ENCODE measurements at places on chromosomes 1 and 21. TPM values are rescaled to one million over a fixed set of nuclear protein-coding genes. Genes with fewer than 3 reads are reported as not detected.

- peak; percentile 71 for DNase-seq
- no peaks in the 10 kb centered on the region for H3K27me3 ChIP-seq
- H3K4me3 ChIP-seq = peak overlapping the region; percentile 54
- peaks cover 50% of the 10 kb centered on the region for H3K36me3 ChIP-seq
Measured at GRCh38 chr1:66981679-66982078, 56.9 kb downstream of the MIER1 start.

DNA sequence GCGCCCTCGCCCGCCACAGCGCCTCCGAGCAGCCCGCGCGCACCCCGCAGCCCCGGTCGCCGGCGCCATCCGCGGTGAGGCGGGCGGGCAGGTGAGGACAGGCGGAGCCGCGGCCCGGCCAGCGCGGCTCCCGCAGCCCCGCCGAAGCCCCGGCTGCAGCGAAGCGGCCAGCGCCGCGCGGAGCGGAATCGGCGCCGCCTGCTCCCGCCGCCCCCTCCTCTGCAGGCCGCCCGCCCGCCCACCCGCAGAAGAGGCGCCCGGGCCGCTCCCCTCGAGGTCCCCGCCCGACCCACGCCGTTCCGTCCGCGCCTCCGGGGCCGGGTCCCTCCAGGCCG, 1.3 kb downstream of the PRDM16 start:
- H3K27ac ChIP-seq = no peak overlapping the region
- no peak overlapping the region for H3K4me3 ChIP-seq
- peaks cover 47% of the 10 kb centered on the region for H3K27me3 ChIP-seq
- H3K36me3 ChIP-seq = peaks cover 2% of the 10 kb centered on the region

DNA sequence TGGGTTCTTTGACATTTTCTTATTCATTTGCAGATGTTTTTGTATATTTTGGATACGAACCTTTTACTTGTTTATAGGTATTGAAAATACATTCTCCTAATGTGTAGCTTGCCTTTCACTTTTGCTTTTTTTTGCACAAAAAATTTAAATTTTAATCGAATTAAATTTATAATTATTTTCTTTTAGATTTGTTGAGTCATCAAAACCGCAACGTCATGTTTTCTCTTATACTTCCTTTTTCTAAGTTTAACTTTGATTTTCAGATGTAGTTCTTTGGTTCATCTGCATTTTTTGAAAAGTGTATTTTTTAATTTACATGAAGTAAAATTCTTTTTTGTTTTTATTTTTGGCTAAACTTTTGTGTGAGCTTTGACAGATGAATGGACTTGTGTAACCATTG, 243.7 kb upstream of the DPYD start:
- H3K4me1 ChIP-seq = no peaks in the 10 kb centered on the region
- no peak for DNase-seq
- H3K36me3 ChIP-seq = no peaks in the 10 kb centered on the region
- no peaks in the 10 kb centered on the region for H3K27me3 ChIP-seq

FUCA1 gene
- 5.6 TPM for total RNA-seq

DNA sequence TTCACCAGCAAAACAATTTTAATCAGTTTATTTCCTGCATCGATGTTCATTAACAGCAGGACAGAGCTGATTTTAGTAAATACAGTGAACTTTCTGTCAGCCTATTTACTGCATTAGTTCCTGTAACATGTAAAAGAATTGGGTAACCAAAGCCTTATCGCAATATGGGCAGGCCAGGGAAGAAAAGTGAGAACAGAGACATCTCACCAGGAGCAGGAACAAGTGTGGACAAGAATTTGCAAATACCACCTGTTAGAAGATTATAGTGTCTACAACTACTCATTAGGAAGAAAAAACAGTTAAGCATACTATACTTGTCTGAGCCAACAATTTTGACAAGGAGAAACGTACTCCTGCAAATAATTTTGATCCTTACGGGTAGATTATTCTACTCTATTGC, 1293.9 kb downstream of the PLA2G4A start:
- DNase-seq = no peak
- no peak overlapping the region for H3K27ac ChIP-seq
- H3K27me3 ChIP-seq = no peaks in the 10 kb centered on the region
- H3K4me3 ChIP-seq = no peak overlapping the region
- no peaks in the 10 kb centered on the region for H3K36me3 ChIP-seq
- no peaks in the 10 kb centered on the region for H3K4me1 ChIP-seq

DNA sequence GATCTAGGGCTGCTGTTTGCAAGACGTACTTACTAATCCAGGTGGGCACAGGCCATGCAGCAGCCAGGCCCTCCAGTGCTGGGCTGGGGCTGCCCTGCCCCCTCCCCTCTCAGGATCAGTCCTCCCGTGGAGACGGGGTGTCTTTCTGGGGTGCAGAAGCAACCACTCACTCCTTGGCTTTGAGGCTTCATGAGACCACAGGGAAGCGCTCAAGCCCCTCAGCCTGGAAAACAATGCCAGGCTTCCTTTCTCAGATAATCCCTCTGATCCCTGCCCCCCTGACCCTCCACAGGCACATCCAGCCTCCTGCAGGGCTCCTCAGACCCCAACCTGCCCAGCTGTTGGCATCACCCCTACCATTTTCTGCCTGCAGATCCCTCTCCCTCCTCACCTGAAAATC, 13.9 kb upstream of the C2CD2 start:
- peaks cover 9% of the 10 kb centered on the region for H3K27me3 ChIP-seq
- H3K36me3 ChIP-seq = no peaks in the 10 kb centered on the region
- no peak overlapping the region for H3K27ac ChIP-seq
- no peaks in the 10 kb centered on the region for H3K4me1 ChIP-seq
- DNase-seq = peak; percentile 26

USF1 gene
- 75.4 TPM for total RNA-seq

SFT2D2 gene
- 63.2 TPM for total RNA-seq

C4BPB gene
- total RNA-seq = 1.1 TPM

DNA sequence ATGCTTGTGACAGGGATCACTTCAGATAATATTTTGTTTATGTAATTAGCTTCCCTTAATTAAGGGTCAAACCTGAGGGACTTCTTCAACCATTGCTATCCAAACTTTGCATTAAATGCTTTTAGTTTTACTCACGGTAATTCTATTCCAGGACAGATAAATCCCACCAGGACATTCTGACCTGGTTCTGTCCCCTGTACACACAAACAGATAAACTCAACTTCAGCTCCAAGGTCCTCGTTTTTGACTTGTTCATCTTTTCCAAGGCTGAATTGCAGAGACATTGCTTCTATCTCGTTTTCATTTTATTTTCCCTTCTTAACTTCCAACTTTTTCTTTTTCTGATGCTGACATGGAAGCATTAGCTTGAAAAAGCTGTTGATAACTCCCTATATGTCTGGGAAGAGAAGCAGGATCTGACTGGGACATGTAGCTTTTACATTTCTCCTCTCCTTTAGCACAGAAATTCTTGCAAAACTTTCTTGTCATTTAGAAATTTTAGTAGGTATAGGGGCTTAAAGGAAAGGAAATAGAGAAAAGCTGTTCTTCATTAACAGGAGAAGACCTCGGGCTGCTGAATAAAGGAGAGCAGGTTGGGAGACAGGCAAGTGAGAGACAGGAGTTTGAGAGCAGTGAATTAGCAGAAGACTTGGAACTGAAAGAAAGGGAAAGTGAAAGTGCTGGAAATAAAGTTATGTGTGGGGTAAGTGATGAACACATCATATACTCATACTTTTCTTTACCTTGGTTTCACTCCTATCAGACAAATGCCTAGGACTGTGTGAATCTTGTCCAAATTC, 231.7 kb upstream of the B3GALT2 start:
- peaks cover 23% of the 10 kb centered on the region for H3K4me1 ChIP-seq
- H3K27ac ChIP-seq = peak overlapping the region; percentile 77
- DNase-seq = no peak
- peak overlapping the region; percentile 69 for H3K4me3 ChIP-seq
- H3K27me3 ChIP-seq = no peaks in the 10 kb centered on the region
- H3K36me3 ChIP-seq = peaks cover 15% of the 10 kb centered on the region

DNA sequence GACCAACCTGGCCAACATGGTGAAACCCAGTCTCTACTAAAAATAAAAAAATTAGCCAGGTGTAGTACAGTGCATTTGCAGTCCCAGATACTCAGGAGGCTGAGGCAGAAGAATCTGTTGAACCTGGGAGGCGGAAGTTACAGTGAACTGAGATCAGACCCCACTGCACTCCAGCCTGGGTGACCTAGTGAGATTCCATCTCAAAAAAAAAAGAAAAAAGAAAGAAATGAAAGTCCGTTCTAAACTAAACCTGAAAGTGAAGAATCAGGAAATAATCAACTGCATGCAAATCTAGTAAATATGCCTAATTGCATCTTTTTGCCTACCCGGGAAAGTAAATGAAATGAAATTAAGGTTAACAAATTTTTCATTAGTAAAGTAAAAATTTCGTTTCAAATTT, 99.6 kb downstream of the ZZZ3 start:
- H3K36me3 ChIP-seq = peaks cover 27% of the 10 kb centered on the region
- H3K4me3 ChIP-seq = no peak overlapping the region
- H3K27ac ChIP-seq = no peak overlapping the region
- DNase-seq = no peak
- H3K27me3 ChIP-seq = no peaks in the 10 kb centered on the region

DNA sequence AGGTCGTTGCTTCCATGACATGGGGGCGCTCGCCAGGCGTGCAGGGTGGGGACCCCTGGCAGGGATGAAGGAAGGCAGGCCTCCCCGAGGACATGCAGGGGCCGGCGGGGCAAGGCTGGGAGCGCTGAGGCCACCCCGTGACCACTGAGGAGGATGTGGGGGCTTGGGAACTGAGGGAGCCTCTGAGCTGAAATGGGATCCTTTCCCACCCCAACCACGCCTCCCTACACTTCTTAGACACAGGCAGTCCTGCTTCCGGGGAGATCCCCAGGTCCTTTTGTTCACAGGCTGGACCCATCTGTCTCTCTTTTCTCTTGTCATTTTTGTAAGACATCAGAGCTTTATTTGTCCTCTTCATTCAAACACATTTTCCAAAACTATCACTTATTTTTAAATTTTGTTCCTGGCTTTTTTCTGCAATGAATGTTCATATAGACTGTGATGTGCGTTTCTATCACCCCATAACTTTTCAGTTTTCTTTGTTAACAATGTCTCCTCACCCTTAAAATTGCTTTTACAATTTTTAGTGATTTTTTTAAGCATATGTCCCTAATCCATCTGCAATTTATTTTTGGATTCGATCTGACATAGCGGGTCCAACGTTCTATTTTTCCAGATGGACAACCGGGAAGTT, 156.7 kb upstream of the BACE2 start:
- no peak for DNase-seq
- H3K4me1 ChIP-seq = no peaks in the 10 kb centered on the region
- H3K27me3 ChIP-seq = no peaks in the 10 kb centered on the region
- no peak overlapping the region for H3K27ac ChIP-seq
- no peaks in the 10 kb centered on the region for H3K36me3 ChIP-seq

- H3K27me3 ChIP-seq = no peaks in the 10 kb centered on the region
- H3K4me1 ChIP-seq = peaks cover 57% of the 10 kb centered on the region
- H3K4me3 ChIP-seq = peak within 1 kb of the TSS; percentile 86
- H3K36me3 ChIP-seq = peaks cover 11% of the 10 kb centered on the region
Measured at GRCh38 chr1:211830328-211831142, at the start of gene LPGAT1. Gene LPGAT1 (minus strand): TSS chr1:211830763. CDS start chr1:211829296, 1,467 bp downstream.

CTSE gene
- not detected for total RNA-seq

DNA sequence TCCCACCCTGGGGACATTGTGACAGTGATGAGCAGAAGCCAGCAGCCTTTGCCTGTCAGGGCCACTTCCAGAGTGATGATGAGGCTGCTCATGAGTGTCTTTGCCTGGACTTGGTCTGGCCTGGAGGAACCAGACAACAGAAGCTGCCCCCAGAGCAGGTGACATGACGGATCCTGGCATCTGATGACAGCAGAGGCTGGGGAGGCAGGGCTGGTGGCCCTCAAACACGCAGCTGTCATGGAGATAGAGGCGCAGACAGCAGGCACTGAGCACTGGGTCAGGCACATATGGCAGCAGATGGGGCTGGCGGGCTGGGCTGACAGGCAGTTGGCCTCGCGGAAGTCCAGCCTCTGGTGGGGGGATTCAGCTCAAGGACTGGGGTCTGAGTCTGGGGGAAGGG, 66.4 kb upstream of the STUM start:
- H3K4me3 ChIP-seq = no peak overlapping the region
- no peak overlapping the region for H3K27ac ChIP-seq
- H3K4me1 ChIP-seq = no peaks in the 10 kb centered on the region
- no peaks in the 10 kb centered on the region for H3K36me3 ChIP-seq
- peaks cover 53% of the 10 kb centered on the region for H3K27me3 ChIP-seq

GRCh38 chr21:36030581-36031189, 29.6 kb downstream of the SETD4 start:
- no peak overlapping the region for H3K4me3 ChIP-seq
- no peaks in the 10 kb centered on the region for H3K27me3 ChIP-seq
- DNase-seq = no peak

SH2D1B gene
- total RNA-seq = not detected

DNA sequence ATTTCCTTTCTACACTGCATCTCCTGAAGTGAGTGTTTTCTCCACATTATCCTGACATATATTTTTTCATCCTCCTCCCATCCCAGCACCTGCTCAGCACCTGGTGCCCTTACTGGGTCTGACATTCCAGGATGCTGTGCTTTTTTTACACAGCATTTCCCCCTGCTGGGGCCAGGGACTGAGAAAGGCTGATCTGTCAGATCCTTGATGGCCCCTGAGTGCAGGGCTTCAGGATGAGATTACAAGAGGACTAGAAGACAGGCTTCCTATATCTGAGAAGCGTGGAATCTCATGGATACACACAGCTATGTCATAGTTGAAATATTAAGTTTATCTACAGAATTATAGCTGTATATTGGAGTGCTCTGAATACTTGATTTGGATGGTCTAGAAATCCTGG, 24.4 kb downstream of the RCAN1 start:
- no peak for DNase-seq
- peaks cover 8% of the 10 kb centered on the region for H3K36me3 ChIP-seq
- peaks cover 4% of the 10 kb centered on the region for H3K4me1 ChIP-seq
- no peaks in the 10 kb centered on the region for H3K27me3 ChIP-seq
- no peak overlapping the region for H3K4me3 ChIP-seq

DNA sequence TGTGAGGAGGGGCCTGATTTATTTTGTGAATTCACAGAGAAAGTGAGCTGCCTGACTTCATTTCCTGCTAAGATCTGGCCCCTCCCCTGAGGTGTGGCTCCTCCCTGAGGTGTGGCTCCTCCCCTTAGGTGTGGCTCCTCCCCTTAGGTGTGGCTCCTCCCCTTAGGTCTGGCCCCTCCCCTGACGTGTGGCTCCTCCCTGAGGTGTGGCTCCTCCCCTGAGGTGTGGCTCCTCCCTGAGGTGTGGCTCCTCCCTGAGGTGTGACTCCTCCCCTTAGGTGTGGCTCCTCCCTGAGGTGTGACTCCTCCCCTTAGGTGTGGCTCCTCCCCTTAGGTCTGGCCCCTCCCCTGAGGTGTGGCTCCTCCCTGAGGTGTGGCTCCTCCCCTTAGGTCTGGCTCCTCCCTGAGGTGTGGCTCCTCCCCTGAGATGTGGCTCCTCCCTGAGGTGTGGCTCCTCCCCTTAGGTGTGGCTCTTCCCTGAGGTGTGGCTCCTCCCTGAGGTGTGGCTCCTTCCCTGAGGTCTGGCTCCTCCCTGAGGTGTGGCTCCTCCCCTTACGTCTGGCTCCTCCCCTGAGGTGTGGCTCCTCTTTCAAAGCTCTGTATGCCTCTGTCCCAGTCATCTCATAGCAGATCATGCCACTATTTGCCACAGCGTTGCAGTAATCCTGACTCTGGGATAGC, 26.9 kb upstream of the LRRC3 start:
- H3K27me3 ChIP-seq = no peaks in the 10 kb centered on the region
- peak overlapping the region; percentile 32 for H3K27ac ChIP-seq
- peaks cover 12% of the 10 kb centered on the region for H3K36me3 ChIP-seq

GRCh38 chr1:240794046-240794843, 182.3 kb upstream of the GREM2 start:
- H3K27me3 ChIP-seq = peaks cover 2% of the 10 kb centered on the region
- H3K27ac ChIP-seq = no peak overlapping the region
- no peaks in the 10 kb centered on the region for H3K4me1 ChIP-seq
- no peak for DNase-seq
